ENCODE measurements at places on chromosomes 5 and 9.

- DNase-seq = no peak
- H3K27ac ChIP-seq = no peak overlapping the region
- H3K36me3 ChIP-seq = no peaks in the 10 kb centered on the region
- peaks cover 12% of the 10 kb centered on the region for H3K27me3 ChIP-seq
Measured at GRCh38 chr9:125977223-125977622, 230.1 kb downstream of the PBX3 start.

GRCh38 chr9:89634995-89635742 is 30.4 kb downstream of the GADD45G start:
- no peak overlapping the region for H3K27ac ChIP-seq
- no peaks in the 10 kb centered on the region for H3K4me1 ChIP-seq
- no peaks in the 10 kb centered on the region for H3K36me3 ChIP-seq
- no peak overlapping the region for H3K4me3 ChIP-seq
- peaks cover 16% of the 10 kb centered on the region for H3K27me3 ChIP-seq

DNA sequence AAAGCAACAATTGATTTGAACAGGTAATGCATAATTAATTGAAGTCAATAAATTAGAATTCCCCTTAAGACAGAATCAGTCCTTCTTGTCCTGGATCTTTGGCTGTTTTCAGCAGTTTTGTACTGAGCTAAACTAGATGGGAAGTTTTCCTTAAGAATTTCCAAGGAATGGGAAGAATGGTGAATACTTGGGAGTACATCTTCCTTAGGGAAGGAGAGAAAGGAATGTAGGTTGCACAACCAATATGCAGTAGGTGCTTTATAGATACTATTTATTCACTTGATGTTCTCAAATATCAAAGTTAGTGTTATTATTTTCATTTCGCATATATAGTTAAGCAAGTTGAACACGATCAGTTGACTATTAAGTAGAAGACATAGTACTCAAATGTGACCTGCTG is 183.5 kb upstream of the MAP1B start:
- no peak overlapping the region for H3K27ac ChIP-seq
- peaks cover 16% of the 10 kb centered on the region for H3K27me3 ChIP-seq
- H3K36me3 ChIP-seq = no peaks in the 10 kb centered on the region
- DNase-seq = no peak
- no peak overlapping the region for H3K4me3 ChIP-seq

GRCh38 chr5:77103457-77103856 is 16.4 kb upstream of the ZBED3 start:
- no peak overlapping the region for H3K4me3 ChIP-seq
- no peak overlapping the region for H3K27ac ChIP-seq
- DNase-seq = no peak
- H3K4me1 ChIP-seq = no peaks in the 10 kb centered on the region

- no peak for DNase-seq
- H3K4me3 ChIP-seq = no peak overlapping the region
- H3K36me3 ChIP-seq = peaks cover 7% of the 10 kb centered on the region
- H3K27ac ChIP-seq = no peak overlapping the region
Measured at GRCh38 chr5:97545886-97546535, 363.0 kb upstream of the RIOK2 start.

DNA sequence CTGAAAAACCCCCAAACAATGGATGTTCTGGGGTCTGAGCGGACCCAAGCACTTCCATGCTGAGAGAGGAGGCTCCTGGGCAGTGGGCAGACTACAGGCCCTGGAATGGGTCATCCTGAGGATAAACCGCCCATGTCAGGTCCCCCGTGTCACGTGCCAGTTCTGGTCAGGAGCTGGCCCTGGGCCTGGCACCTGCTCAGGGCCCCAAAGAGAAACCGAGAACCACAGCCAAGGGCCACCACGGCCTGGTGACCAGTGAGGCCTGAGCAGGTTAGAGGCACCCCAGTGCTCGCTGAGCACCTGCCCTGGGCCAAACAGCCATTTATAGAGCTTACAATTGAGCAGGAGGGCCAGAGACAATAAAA is 15.8 kb downstream of the LMAN2 start:
- no peak for DNase-seq
- no peak overlapping the region for H3K4me3 ChIP-seq
- peaks cover 62% of the 10 kb centered on the region for H3K36me3 ChIP-seq
- H3K27me3 ChIP-seq = no peaks in the 10 kb centered on the region
- H3K4me1 ChIP-seq = peaks cover 50% of the 10 kb centered on the region

- no peaks in the 10 kb centered on the region for H3K36me3 ChIP-seq
- H3K27me3 ChIP-seq = peaks cover 36% of the 10 kb centered on the region
- no peak overlapping the region for H3K27ac ChIP-seq
- no peak for DNase-seq
Measured at GRCh38 chr9:107635803-107636174, 146.2 kb upstream of the KLF4 start.

DNA sequence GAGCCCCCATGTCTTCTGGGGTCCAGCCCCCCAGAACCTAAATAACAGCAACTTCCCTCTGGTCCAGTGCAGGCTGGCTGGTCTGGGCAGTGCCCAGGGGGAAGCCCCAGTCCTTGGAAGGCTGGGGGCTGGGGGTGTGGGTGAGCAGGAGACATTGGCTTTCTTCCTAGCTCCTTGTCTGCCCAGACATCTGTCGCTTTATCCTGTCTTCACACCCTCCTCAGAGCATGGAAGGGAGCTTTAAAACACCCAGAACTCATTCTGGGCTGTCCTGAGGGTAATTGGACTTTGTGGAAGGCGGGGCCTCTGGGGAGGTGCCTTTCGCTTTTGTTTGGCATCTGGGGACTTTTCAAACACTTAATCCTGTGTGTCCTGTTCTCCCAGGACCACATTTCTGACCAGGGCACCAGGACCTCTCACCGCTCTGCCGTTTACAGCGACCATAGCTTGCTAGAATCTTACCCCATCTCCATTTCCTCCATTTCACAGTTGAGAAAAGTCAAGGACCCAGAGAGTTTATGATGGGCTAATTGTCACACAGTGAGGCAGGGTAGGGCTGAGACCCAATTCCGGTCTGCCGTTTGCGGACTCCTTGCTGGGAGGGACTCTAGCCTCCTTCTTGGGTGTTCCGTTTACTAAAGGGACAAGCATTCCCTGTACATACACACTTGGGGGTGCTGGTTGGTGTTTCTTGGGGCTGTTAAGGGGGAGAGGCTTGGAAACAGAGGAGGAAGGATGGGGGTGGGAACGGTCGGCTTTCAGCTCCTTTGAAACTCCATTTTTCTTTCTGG is 1.1 kb downstream of the GSN start:
- no peak for DNase-seq
- no peak overlapping the region for H3K27ac ChIP-seq
- no peaks in the 10 kb centered on the region for H3K36me3 ChIP-seq
- H3K27me3 ChIP-seq = peaks cover 16% of the 10 kb centered on the region
- peaks cover 29% of the 10 kb centered on the region for H3K4me1 ChIP-seq

GRCh38 chr5:28917631-28918030 is 1879.2 kb upstream of the CDH9 start:
- no peak for DNase-seq
- no peaks in the 10 kb centered on the region for H3K4me1 ChIP-seq
- H3K27ac ChIP-seq = no peak overlapping the region
- H3K36me3 ChIP-seq = no peaks in the 10 kb centered on the region
- no peak overlapping the region for H3K4me3 ChIP-seq
- no peaks in the 10 kb centered on the region for H3K27me3 ChIP-seq

DNA sequence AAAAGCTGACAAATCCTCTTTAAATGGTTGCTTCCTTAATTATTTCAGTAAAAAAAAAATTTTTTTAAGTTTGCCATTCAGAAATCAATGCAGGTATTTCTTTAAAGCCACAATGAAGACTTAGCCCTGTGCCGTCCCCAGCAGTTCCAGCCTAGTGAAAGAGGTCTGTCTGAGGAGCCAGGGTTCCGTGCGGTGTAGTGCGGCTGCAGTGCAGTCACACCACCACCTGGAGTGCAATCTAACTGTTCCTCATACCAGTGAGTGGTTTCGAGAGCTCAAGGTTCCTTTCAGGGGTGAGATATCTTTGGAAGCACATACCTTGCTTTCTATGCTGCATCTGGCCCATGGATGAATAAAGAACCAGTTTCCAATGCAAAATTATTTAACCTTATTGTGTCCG is 87.5 kb downstream of the FANCC start:
- no peak overlapping the region for H3K27ac ChIP-seq
- H3K4me1 ChIP-seq = peaks cover 6% of the 10 kb centered on the region
- no peaks in the 10 kb centered on the region for H3K27me3 ChIP-seq
- H3K4me3 ChIP-seq = no peak overlapping the region

- no peaks in the 10 kb centered on the region for H3K4me1 ChIP-seq
- no peak overlapping the region for H3K4me3 ChIP-seq
- H3K27me3 ChIP-seq = no peaks in the 10 kb centered on the region
Measured at GRCh38 chr9:71352837-71353236, 231.4 kb upstream of the TRPM3 start.

DNA sequence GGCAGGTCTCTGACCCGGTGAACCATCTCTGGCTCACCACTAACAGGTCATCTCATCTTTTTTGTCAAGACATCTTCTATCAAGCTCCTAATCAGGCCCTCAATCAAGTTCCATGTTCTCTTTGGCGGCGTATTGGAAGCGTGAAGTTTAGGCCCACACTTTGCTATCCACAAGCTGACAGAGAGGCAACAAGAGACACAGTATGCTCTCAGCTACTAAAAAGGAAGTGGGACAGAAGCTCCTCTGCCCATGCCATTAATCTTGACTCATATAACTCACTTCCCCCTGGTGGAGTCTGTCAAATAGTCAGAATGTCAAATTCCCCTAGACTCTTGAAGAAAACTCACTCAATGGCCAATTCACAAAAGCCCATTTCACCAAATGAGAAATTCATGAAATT is 77.6 kb upstream of the TMC1 start:
- H3K27me3 ChIP-seq = peaks cover 9% of the 10 kb centered on the region
- no peak overlapping the region for H3K4me3 ChIP-seq
- H3K36me3 ChIP-seq = peaks cover 3% of the 10 kb centered on the region
- DNase-seq = peak; percentile 29
- peaks cover 33% of the 10 kb centered on the region for H3K4me1 ChIP-seq
- H3K27ac ChIP-seq = peak overlapping the region; percentile 55

DNA sequence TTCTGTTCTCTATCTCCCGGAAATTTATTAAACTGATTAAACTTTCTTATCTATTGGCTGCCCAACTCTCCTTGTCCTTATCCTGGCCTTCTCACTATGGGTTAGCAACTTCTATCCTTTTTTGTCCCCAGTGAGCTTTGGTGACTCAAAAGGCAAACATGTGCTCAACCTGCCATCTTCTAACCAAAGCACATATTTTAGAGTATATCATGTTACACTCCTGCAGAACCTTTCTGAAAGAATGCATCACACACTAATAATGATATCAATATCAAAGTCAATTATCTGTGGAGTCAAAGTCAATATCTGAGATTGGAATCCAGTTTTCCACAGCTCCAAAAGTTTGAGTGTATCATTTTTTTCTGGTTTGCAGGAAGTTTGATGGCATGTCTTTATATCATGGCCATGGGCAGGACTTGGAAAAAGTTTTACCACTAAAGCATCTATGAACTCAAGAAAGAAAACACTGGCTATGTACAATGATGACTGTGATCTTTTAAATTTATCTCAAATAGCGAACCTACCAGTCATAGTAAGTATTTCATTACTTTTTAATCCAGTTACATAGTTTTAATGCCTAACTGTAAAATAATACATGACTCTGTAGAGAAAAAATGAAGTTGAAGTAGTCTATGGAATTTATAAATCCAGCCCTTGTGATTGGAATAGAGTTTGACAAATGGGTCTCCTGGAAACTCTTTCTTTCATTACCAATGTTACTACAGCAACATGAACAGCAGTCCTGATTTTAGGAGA is 166.8 kb downstream of the DROSHA start:
- H3K27ac ChIP-seq = no peak overlapping the region
- DNase-seq = no peak

DNA sequence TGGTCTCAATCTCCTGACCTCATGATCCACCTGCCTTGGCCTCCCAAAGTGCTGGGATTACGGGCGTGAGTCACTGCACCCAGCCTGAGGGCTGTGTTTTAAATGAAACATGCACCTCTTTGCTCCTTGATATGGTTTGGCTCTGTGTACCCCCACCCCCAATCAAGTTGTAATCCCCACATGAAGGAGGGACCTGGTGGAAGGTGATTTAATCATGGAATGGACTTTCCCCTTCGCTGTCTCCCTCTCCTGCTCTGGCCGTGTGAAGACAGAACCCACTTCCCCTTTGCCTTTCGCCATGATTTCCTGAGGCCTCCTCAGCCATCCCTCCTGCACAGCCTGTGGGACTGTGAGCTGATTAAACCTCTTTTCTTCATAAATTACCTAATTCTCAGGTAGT is 12.5 kb upstream of the NOTCH1 start:
- no peak overlapping the region for H3K27ac ChIP-seq
- no peak overlapping the region for H3K4me3 ChIP-seq
- peaks cover 7% of the 10 kb centered on the region for H3K36me3 ChIP-seq
- H3K27me3 ChIP-seq = peaks cover 4% of the 10 kb centered on the region

- DNase-seq = no peak
- H3K36me3 ChIP-seq = no peaks in the 10 kb centered on the region
- no peak overlapping the region for H3K27ac ChIP-seq
- H3K4me3 ChIP-seq = no peak overlapping the region
- peaks cover 28% of the 10 kb centered on the region for H3K4me1 ChIP-seq
Measured at GRCh38 chr9:94874316-94874715, 147.8 kb downstream of the AOPEP start.

GRCh38 chr5:180988592-180988991 is at the start of gene BTNL3:
TSS of gene BTNL3 (plus strand) at chr5:180988846. CDS start at chr5:180989029, 183 bp downstream.
- peaks cover 3% of the 10 kb centered on the region for H3K27me3 ChIP-seq
- H3K4me3 ChIP-seq = no peak within 1 kb of the TSS
- H3K36me3 ChIP-seq = no peaks in the 10 kb centered on the region
- no peak within 1 kb of the TSS for H3K27ac ChIP-seq
- DNase-seq = no peak
- no peaks in the 10 kb centered on the region for H3K4me1 ChIP-seq

DNA sequence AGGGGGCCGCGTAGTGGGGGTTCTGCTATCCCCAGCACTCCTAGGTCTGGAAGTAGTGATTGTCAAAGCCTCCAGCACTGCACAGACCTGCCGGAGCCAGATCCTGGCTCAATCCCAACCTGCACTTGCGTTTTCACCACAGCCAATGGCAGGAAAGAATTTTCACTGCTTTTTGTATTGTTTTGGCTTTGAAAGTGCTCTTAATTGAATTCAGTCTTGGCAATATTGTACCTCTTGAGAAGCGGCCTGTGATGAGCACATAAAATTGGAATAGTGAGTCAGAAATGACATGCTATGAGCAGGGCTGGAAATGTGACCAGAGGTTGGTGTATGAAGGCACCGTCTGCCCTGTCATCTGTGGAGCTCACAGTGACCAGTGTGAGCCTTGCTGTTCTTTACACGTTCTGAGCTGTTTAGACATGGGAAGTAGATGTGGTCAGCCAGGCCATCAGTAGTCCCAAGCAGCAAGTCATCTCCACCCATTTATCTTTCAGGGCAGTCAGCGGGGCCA is 41.5 kb downstream of the SECISBP2 start:
- H3K27ac ChIP-seq = peak overlapping the region; percentile 10
- peaks cover 38% of the 10 kb centered on the region for H3K4me1 ChIP-seq
- H3K36me3 ChIP-seq = peaks cover 54% of the 10 kb centered on the region
- no peak overlapping the region for H3K4me3 ChIP-seq
